ENCODE measurements at places on chromosomes 16 and 17. TPM values are rescaled to one million over a fixed set of nuclear protein-coding genes. Genes with fewer than 3 reads are reported as not detected.

The KCNAB3 gene
- total RNA-seq = 3.7 TPM

The TMEM100 gene
- total RNA-seq = 7.6 TPM

The AOC3 gene
- total RNA-seq = 0.46 TPM

The PIPOX gene
- 10.1 TPM for total RNA-seq

The CCL14 gene
- total RNA-seq = not detected

The ANTKMT gene
- 19.6 TPM for total RNA-seq

The PDP2 gene
- total RNA-seq = 12.2 TPM

The KRT40 gene
- not detected for total RNA-seq

The SCNN1G gene
- total RNA-seq = 0.23 TPM

All from diencephalon (tissue), 1 donor.